Stimulated activated CD4-positive, alpha-beta T cell treated with anti-CD3 and anti-CD28 coated beads, Interleukin-1b, Interleukin-23, amount 100 ng/mL, for 24 hours (primary cell): ENCODE measurements at places on chromosomes 1 and 21.

DNA sequence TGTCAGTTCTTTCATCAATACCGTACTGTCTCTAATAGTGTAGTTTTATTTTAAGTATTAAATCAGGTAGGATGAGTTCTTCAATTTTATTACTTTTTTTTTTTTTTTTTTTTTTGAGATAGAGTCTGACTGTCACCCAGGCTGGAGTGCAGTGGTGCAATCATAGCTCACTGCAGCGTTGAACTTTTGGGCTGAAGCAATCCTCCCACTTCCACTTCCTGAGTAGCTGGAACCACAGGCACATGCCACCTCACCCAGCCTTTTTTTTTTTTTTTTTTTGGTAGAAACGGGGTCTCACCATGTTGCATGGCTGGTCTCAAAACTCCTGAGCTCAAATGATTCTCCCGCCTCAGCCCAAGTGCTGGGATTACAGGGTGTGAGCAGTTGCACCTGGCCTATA lies 44.3 kb downstream of the INAVA start:
- DNase-seq = no peak

DNA sequence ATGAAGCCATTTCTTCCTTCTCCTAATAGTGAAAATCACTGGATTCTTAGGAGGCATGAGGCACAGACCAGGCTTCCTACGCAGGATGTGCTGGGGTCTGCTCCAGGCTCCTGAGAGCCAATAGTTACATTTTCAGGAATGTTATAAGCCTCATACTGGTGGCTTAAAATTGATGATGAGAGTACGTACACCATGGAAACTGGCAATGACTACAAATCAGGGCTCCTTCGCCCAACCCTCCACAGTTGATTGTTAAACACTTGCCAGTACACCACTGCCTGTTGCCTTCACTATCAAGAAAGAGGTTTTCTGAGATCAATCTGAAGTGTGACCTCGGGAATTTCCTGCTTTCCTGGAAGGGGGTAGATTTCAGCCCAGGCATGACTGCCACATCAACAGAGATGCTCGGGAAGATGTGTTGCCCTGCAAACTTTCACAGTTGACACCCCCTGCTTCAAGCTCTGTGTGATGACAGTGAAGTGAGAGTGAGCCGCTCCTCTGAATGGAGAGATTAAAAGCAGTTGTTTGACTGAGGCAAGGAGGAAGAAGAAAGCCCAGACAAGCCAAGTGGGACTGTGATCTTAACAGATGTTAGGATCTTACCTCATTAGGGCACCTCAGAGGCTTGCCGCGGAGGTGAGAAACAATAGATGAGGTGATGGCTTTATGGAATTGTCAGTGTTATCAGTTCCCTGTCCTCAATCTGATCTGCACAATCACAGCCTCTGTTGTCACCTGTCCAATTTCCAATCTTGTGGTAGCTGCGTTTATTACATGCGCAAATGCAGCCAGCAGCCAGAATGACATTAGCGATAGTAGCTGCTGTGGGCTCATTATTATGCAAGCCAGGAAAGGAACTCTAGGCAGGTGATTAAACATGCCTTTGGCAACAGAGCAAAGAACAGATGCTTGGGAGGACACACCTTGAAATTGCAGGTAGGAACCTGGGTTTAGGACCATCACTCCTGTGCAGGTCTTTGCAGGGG lies 277.3 kb downstream of the KAZN start:
- DNase-seq = no peak

DNA sequence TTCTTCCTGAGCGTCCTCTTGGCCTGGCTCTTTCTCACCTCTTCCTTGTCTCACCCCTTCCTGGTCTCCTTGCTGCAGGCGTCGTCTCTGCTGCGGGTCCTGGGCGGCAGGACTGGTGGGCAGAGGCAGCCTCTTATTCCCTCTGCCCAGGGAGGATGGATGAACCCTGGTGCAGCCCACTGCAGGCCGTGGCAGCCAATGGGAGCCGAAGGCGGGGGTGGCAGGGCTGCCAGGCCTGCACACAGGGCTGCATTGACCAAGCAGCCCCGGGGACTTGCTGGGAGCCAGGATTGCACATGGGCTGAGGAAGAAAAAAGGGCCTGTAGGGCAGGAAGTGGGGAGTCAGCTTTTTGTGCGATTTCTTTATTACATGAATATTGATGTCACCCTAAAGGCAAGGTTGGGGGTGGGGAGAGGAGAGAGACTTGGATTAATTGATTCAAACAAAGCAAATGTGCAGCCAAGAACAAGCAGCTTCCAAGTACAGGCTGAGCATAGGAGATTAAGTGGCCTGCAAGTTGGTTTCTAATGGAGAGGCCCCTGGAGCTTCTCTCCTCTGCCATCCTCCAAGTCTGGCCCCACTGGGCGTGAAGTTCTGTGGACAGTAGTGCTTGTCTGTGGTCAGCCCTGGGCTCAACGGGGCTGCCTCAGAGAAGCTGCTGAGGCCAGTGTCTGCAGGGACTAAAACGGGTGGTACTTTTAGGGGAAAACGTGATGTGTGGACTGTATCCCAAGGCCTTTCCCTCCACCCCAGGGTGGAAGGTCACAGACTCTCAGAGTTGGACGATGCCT lies at the start of gene S100B:
TSS of gene S100B (minus strand) at position 108 of the 792 bp plus-strand sequence. CDS start 2,667 bp downstream, outside the sequence.
- no peak for DNase-seq

GRCh38 chr1:54047384-54048305 lies 5.4 kb downstream of the TMEM59 start:
- DNase-seq = no peak
